Liver (tissue), 10 donors: ENCODE measurements at places on chromosomes 12 and 14. TPM values are rescaled to one million over a fixed set of nuclear protein-coding genes. Genes with fewer than 3 reads are reported as not detected.

DNA sequence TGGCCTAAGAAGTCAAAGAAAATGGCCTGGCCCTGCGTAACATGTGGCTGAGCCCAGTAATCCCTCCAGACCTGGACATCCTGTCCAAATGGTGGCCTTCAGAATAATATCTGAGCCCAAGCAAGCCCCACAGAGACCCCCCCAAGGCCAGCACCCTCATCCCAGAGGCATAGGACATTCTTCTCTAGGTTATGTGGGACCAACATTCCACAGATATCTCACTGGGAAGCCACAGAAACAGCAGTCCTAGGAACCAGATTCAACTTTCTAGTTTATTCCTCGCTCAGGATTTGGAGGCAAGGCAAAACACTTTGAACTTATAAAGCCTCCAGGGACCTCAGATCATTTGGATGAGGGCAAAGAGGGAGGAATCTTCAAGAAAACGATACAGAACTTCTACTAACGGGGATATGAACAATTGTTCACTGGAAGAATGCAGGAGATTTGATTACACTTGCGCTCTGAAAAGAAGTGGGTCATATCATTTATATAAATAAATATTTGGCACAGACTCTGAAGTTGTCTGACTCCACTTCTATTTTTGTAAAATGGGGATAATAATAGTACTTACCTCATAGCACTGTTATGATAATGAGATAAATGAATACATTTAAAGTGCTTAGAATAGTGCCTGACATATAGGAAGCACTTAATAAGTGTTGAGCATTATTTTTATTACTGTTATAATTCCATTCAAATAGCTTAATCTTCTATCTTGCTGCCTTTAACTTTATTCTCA lies 171.5 kb downstream of the NUAK1 start:
- no peak for DNase-seq

DNA sequence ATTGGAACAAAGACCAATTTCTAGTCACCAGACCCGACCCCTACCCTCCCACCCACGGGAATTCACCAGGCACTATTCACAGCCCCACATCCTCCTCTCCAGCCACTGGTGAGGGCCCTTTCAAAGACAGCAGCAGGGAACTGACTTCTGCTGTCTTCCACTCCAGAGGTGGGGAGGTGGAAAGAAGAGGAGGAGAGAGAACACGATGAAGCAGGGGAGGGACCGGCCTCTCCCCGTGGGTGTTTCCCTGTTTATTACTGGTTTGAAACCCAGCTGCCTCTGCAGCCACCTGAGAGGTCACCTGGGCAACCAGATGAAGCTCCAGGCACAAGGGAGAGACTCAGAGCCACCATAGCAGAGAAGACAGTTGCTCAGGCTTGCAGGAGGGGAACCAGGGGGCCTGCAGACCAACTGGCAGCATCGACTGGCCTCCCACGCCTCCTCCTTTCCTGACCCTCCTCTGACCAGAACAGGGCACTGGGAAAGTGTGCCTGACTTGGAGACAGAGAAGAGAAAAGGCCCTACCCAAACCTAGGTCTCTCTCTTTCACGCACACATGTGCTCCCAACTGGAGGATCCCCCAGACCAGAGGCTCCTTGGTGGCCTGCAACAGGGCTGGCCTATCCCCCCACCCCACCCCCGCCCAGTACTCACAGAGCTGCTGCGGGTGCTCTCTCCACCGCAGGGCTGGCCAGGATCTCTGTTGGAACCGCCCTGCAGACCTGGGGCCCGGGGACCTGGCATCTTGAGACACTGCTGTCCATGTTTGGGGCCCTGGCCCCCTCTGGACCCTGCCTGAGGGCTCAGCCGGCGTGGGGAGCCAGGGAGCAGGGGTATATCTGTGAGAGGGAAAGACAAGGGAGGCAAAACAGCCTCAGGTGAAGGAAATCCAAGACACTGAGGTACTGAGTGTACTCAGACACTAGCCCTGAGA lies 22.8 kb downstream of the ANO2 start:
- DNase-seq: no peak

GRCh38 chr14:100018482-100018881 lies 46.7 kb upstream of the EVL start:
- DNase-seq: no peak

The BMP4 gene
- 2.0 TPM for polyA plus RNA-seq

GRCh38 chr12:1435456-1435855 lies 158.9 kb downstream of the FBXL14 start:
- no peak for DNase-seq

- no peak for DNase-seq
These were observed 25.1 kb upstream of the CDK17 start for GRCh38 chr12:96425321-96425720.

- no peak for DNase-seq
These were observed 12.4 kb upstream of the BCL11B start for GRCh38 chr14:99284254-99285004.

The RTL1 gene
- polyA plus RNA-seq: 0.04 TPM

DNA sequence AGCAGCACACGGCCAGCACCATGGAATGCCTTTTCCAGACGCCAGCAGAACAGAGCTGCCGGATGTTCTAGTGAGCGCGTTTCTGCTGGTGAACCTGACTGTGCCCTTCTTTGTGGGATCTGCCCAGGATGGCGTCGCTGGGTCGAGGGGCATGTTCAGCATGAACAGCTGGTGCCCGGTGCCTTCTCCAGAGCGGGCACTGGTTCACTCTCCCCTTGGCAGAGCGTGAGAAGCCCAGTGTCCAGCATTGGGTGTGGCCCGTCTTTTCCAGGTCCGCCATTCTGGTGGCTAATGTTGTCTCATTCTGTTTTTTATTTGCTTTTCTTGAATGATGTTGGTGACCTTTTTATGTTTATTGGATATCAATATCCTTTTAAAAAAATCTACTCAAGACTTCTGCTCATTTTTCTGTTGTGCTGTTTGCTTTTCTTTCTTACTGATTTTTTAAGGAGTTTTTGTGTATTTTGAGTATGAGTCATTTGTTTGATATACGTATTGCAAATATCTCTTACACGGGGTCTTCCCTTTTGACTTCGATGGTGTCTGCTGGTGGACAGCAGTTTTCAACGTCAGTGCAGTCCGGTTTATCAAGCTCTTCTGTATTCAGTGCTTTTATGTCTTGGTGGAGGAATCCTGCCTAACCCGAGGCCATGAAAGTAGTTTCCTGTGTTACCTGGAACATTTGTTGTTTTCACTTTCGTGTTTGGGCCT lies 74.3 kb downstream of the ADGRD1 start:
- no peak for DNase-seq

The EFS gene
- 0.10 TPM for polyA plus RNA-seq

- no peak for DNase-seq
These were observed at the start of gene ANO2 for GRCh38 chr12:5945071-5946008. Gene ANO2, minus strand, starts transcription at chr12:5945259. Its CDS starts 42 bp downstream, at chr12:5945217.

The NTF3 gene
- polyA plus RNA-seq: 1.5 TPM

GRCh38 chr12:16165506-16165905 lies 112.0 kb downstream of the SLC15A5 start:
- no peak for DNase-seq

DNA sequence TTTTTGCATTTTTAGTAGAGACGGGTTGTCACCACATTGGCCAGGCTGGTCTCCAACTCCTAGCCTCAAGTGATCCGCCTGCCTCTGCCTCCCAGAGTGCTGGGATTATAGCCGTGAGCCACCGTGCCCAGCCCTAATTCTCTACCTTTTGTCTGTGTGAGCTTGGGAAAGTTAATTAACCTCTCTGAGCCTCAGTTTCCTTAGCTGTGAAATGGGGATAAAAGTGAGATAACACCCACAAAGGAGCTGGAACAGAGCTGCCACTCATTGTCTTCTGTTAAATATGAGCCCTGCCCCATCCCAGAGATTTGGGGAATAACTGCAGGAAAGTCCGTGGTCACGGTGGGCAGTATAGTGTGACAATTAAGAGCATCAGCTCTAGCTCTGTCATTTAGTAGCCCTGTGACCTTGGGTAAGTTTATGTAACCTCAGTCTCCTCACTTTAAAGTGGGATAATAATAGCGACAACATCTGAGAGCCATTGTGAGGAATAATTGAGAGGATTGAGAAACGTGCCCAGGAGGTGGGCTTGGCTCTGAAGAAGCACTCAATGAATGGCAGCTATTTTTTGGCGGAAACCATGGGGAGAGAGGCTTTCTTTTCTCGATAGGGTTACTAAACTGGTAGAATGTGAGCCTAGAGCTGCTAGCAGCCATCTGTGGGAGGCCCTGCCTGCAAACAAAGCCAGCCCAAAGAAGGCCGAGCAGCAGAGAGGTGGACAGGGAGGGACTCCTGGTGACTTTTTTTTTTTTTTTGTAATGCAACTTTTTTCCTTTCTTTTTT lies 60.8 kb upstream of the MED13L start:
- DNase-seq: no peak

- no peak for DNase-seq
These were observed 1.1 kb upstream of the NDUFA12 start for GRCh38 chr12:95004610-95005009.

DNA sequence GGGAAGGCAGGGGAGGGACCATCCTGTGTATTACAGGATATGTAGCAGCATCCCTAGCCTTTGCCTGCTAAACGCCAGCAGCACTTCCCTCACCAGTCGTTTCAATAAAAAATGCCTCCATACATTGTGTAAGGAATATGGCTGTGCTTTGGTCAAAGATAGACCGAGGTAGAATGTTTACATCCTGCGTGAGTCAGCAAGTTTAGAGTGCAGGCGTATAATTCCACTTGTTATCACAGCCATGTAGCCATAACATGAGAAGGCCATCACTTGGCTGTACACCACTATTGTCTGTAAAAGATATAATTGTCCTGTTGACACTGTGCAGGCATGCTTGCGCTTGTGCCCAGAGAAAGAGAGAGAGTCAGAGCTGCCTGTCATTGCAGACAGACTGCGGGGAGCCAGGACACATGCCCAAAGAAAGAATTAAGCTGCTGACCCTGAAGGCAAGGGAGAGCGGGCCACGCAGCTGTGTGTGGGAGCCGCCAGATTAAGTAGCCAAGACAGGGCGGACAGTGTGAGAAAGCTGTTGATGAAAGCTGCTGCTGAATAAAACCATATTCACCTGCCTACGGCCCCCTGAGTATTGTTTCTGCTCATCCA lies 68.4 kb downstream of the CRACR2A start:
- DNase-seq: no peak

The SCAF11 gene
- 15.6 TPM for polyA plus RNA-seq

The SOAT2 gene
- 1.6 TPM for polyA plus RNA-seq

The ZNF664 gene
- polyA plus RNA-seq: 33.5 TPM

GRCh38 chr12:28209782-28210181 lies 19.5 kb downstream of the CCDC91 start:
- DNase-seq: no peak

- DNase-seq: no peak
These were observed 144.5 kb upstream of the PLEKHG7 start for GRCh38 chr12:92558215-92558773.

GRCh38 chr12:26918321-26919215 lies 19.2 kb downstream of the INTS13 start:
- no peak for DNase-seq

The NDRG2 gene
- 156 TPM for polyA plus RNA-seq

The ASPG gene
- polyA plus RNA-seq: 108 TPM

GRCh38 chr12:113381220-113381619 lies 22.5 kb downstream of the SDS start:
- DNase-seq: no peak

GRCh38 chr12:52207106-52207505 lies 15.3 kb upstream of the KRT80 start:
- DNase-seq: no peak

- no peak for DNase-seq
These were observed 19.2 kb upstream of the PAPOLA start for GRCh38 chr14:96482986-96483385.

DNA sequence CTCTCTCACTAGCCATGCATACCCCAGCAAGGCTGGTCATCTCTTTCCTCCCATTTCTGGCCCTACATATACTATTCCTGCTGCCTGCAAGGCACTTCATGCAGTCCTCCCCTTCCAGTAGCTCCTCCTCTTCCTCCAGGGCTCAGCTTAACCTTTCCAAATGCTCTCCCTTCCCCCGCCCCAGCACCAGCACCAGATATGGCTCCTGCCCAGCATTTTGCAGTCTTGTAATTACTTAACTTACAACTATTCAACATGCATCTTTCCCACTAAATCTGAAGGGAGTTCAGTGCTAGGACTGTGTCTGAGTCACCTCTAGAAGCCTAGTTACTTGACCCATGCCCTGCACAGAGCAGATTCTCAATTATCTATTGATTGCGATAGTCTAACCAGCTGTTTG lies 1.8 kb upstream of the FBXO21 start:
- DNase-seq: no peak

DNA sequence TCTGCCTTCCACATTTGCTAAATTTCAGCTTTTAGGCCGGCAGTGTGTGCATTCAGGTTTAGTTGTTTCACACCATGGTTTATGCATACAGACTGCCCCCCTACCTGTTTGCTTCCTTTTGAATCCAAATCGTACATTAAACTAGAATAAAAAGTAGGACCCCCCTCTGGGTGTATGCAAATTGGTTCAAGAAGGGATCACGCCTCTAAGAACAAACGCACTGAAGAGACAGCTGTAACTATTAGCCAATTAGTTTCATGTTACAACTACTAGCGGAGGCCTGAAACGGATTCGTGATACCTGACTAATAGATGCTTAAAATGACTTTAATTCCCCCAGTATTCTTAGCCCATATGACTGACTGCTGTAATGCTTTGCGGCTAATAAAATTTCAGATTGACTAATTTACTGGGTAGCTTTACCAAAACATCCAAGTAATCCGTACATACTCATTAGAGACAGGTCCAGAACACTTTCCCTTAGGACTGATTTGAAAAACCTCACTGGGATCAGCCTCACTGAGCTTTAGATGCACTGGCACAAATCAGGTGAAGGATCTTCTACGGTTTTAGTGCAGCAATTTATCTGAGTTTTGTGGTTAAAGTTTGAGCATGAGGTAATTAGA lies 411.8 kb downstream of the NPAS3 start:
- no peak for DNase-seq

The CIT gene
- 2.0 TPM for polyA plus RNA-seq

GRCh38 chr12:52139579-52140062 lies 52.2 kb downstream of the KRT80 start:
- no peak for DNase-seq

DNA sequence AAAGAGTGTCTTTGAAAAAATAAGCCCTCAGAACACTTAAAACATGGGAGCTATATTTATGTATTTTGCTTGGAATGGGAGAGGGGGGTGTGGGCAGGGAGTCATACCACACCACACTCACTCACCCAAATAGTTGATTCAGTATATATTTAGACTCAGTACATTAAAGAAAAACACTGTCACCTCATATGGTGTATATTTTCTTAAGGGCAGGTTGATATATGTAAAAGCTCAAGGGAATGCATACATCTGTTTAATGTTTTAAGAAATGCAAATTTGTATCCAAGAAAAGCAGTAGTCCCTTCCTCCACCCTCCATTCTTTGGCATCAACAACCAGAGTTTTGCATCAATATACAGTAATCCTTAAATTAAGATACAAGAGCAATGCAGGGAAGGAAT lies 1.4 kb downstream of the NFYB start:
- no peak for DNase-seq
